ENCODE measurements at places on chromosomes 16 and 17. TPM values are rescaled to one million over a fixed set of nuclear protein-coding genes. Genes with fewer than 3 reads are reported as not detected.

The PDIA2 gene
- not detected for total RNA-seq

The KRT13 gene
- not detected for total RNA-seq

The RSKR gene
- 20.7 TPM for total RNA-seq

The CLDN7 gene
- total RNA-seq: 1.7 TPM

The E4F1 gene
- 34.8 TPM for total RNA-seq

The ATP2A3 gene
- total RNA-seq: 289 TPM

The DHRS7C gene
- total RNA-seq: not detected

The CARD14 gene
- total RNA-seq: not detected

The CDR2 gene
- total RNA-seq: 42.2 TPM

The CCL3 gene
- total RNA-seq: 4.7 TPM

The SLC26A11 gene
- total RNA-seq: 45.4 TPM

The MYH1 gene
- total RNA-seq: not detected

The CTF1 gene
- 0.19 TPM for total RNA-seq

The RNU2-1 gene
- total RNA-seq: 8,381 TPM

The KIF18B gene
- 66.7 TPM for total RNA-seq

The PIGS gene
- 63.1 TPM for total RNA-seq

The GINS2 gene
- 33.4 TPM for total RNA-seq

The KPNA2 gene
- 148 TPM for total RNA-seq

The ANKRD40 gene
- 30.3 TPM for total RNA-seq

The PRCD gene
- total RNA-seq: 1.1 TPM

The ANKFN1 gene
- not detected for total RNA-seq

The CFAP97D1 gene
- total RNA-seq: not detected

The LPO gene
- total RNA-seq: not detected

The PER1 gene
- total RNA-seq: 52.7 TPM

The ASIC2 gene
- not detected for total RNA-seq

The ADAM11 gene
- total RNA-seq: 0.55 TPM

The TBC1D3K gene
- total RNA-seq: not detected

The RGS11 gene
- not detected for total RNA-seq

The SALL1 gene
- total RNA-seq: not detected

The TMIGD1 gene
- total RNA-seq: not detected

The SEZ6L2 gene
- total RNA-seq: not detected

The MARVELD3 gene
- total RNA-seq: not detected

The EPX gene
- total RNA-seq: not detected

The CACNG1 gene
- total RNA-seq: not detected

The XYLT1 gene
- total RNA-seq: 56.7 TPM

The KRT9 gene
- not detected for total RNA-seq

The RNF135 gene
- total RNA-seq: 8.0 TPM

Measured in activated naive CD8-positive, alpha-beta T cell treated with anti-CD3 and anti-CD28 coated beads, Interleukin-2, amount 10 ng/mL, durations not matched to agents 7 days and 5 days (primary cell).